ENCODE measurements at places on chromosomes 5 and 9.

DNA sequence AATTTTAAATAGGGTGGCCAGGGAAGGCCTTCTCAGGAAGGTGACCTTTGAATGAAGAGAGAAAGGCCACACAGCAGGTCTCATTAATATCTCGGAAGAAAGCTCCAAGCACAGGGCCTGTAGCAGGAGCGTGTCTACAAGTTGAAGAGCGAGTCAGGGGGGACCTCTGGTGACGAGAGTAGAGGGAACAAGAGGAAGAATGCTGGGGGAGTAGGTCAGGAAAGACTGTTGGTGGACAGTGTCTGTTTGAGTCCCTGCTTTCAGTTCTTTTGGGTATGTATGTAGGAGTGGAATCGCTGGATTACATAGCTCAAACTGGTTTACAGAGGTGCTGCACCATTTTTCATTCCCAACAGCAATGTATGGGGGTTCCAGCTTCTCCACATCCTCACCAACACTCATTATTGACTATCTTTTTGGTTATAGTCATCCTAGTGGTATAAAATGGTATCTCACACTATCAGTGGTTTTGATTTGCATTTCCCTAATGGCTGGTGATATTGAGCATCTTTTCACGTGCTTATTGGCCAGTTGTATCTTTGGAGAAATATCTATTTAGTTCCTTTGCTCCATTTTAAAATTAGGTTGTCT is 55.8 kb downstream of the NUP214 start:
- DNase-seq: no peak

DNA sequence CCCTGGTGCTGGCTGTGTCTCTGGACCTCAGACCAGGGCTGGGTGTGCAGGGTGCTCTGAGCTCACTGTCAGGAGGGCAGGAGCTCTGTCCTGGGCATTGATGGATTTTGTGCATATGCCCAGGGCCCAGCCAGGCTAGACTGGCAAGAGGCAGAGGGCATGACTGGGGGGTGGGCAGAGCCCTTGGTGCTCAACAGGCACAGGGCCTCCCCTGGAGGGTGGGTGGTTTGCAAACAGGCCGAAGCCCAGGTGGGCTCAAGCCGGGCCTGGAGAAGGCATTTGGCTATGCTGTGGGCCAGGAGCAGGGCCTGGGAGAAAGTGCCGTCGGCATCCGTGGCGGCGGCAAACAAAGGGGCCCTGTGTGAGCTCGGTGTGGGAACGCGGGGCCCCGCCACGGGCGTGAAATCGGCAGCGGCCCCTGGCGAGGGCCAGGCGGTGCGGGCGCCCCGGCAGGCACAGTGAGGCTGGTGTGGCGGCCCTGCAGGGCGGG is 1.9 kb upstream of the NRARP start:
- DNase-seq: no peak

- DNase-seq: no peak
Observed at GRCh38 chr5:178230879-178231538, 1.6 kb downstream of the PHYKPL start.

- DNase-seq: no peak
Observed at GRCh38 chr9:73643379-73644013, 491.8 kb downstream of the ANXA1 start.

GRCh38 chr9:105357937-105358336 is 89.9 kb upstream of the FSD1L start:
- DNase-seq: no peak

- DNase-seq: no peak
Observed at GRCh38 chr9:107614765-107615164, 125.2 kb upstream of the KLF4 start.
